ENCODE measurements at places on chromosomes 1 and 21.

DNA sequence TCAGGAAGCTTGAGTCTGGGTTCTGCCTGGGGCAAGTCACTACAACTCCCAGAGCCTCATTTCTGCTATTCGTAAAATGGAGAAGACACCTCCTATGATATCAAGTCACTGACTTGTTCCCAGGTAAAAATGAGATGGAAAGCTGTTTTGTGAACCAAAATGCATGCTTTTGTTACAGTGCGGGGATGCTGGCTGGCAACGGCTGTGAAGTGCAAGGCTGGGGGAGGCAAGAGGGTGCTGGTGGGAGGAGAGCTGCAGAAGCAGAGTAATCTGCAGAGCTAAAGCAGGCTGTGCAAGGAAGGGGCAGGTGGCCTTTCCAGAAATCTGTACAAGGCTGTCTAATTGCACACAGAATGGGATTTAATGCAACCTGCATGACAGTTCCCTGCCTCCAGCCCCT is 150.9 kb downstream of the CNIH3 start:
- no peak for DNase-seq

- no peak for DNase-seq
Measured at GRCh38 chr1:2104621-2105427, 54.6 kb downstream of the PRKCZ start.

DNA sequence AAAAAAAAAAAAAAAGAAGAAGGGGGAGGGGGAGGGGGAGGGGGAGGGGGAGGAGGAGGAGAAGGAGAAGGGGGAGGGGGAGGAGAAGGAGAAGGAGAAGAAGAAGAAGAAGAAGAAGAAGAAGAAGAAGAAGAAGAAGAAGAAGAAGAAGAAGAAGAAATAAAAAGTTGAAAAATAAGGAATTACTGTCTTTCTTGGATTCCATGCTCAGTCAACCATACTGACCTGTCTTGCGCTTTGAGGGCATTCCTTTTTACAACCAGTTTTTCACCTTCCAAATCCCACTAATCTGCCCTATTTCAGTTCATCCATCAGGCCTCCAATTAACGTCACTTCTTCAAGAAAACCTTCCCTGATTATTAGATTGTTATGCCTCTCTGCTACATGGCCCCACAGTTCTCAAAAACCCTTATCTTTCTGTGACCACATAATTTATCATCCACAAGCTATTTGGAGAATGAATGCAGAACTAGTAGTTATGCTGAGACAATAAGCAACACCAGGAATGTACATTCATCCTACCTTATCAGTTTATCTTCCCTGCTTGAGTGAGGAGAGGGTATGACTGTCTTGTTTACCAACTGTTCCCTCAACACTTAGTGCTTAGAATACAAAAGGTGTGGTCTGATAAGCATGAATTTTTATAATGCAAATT is 57.5 kb upstream of the GUCA2A start:
- peak; percentile 19 for DNase-seq

DNA sequence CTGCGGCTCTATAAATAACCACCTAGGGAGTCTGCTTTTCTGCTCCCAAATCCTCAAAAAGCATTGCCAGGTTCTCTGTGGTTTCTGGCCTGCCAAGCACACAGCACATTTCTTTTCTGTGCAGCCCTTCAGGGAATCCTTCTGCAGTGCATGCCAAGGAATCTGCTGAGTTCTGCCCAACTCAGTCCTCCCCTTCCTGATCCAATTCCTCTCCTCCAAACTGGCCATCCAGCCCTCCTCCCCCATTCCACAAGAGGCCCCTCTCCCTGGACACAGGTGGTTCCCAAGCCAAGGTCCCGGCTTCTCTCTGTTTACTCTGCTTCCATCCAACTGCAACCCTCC is 61.8 kb downstream of the HIVEP3 start:
- DNase-seq: peak; percentile 82

GRCh38 chr21:46000731-46001641 is 19.4 kb downstream of the COL6A1 start:
- DNase-seq: no peak

- no peak for DNase-seq
Measured at GRCh38 chr1:208250613-208251012, 6.4 kb upstream of the PLXNA2 start.

- no peak for DNase-seq
Measured at GRCh38 chr1:89121641-89122040, 4.3 kb downstream of the GBP2 start.

DNA sequence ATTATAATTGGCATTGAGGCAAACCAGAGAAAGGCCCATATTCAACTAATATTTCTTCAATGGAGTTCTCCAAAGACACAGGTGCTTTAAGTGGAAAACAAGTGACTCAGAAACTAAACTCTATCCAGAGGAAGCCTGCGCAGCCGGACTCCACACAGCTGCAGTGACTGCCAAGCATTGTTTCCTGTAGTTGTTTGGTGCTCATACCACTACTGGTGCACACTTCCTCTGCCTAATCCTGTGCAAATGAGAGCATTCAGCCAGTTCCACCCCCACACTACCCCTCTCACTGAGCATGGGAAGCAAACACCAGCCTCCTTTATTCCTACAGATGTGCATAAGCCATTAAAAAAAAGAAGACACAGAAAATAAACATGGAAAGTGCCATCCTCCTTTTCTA is 102.9 kb downstream of the VAV3 start:
- DNase-seq: no peak

DNA sequence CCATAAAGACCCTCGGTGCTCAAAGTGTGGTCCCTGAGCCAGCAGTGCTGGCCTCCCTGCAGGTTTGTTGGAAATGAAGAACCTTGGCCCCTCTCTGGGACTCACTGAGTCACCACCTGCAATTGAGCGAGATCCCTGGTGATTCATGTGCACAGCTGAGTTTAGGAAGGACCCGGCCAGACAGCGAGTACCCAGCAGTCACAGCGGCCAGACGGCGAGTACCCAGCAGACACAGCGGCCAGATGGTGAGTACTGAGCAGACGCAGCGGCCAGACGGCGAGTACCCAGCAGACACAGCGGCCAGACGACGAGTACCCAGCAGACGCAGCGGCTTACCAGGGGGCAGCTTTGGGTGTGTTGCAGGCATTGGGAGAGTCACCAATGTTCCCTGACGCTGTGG is 123.8 kb downstream of the PRDM16 start:
- no peak for DNase-seq

DNA sequence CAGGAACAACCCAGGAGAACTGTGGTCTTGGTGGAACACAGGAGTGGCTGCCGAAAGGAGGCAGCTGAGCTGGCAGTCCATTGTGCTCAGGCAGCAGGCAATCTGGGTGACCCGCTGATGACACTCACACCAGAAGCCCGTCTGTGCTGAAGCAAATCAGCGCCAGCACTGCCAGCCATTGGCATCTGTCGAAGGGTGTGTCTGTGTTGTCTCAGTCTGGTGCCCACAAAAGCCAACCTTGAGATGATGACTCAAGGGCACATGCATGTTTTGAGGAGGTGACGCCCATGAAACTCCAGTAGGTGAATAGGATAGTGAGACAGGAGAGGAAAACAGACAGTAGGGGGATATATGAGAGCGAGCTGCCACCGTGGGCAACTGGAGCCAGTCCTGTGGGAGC is 167.3 kb downstream of the KAZN start:
- no peak for DNase-seq

DNA sequence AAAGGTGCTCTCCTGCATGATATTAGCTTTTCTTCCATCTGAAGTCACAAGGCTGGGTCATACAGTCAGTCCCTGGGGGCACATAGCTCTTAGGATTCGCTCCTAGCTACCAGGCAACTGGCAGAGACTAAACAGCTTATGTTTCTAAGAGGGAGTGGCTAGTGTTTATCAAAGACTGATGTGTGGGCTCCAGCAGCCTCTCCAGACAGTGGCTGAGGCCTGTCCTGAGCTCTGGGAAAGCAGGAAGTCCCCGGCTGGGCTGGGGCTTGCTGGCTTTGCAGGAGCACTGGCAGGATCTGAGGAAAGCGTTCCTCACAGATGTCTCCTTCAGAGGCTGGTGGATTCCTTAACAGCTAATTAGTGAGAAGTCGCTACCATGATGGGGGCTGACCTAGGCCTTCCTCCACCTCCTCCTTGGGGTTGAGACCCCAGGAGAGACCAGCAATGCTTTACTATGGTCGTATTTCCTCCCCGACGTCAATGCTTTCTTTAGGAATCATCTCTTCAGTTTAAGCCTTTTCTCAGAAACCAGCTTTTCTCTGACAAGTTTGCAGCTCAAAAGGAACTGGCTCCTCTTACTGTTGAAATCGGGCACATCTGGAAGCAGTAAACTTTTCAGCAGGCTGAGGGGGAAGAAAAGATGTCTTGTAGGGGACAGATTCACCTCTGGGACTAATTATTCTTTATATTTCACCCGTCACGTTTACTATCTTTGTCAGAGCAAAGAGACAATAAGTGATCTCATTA is 33.5 kb upstream of the HHAT start:
- DNase-seq: peak; percentile 87

DNA sequence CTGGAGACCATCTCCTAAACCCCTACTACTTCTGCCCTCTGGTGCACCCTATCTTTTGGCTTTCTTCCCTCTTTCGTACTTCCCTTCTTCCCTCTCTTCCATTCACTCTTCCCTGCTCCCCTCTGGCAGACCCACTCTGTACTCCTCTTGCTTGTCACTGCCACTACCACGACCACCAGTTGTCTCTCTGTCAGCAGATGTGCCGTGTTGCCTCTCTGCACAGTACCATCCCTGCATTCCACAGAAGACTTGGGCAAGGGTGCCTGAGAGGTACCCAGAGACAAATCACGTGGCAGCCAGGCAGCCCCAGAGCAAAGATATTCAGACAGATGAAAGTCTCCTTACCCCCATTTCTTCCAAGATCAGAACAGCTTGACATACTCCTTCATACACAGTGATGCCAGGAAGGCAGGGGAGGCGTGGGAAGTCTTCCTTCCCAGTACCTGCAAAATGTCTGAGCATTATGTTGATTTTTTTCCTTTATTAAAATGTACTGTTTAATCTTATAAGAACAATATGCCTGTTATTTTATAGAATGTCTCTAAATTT is 15.0 kb downstream of the CAMSAP2 start:
- no peak for DNase-seq

GRCh38 chr1:186375929-186376319 is 286 bp downstream of the ODR4 start:
- DNase-seq: no peak

GRCh38 chr1:219544163-219544846 is 68.6 kb downstream of the ZC3H11B start:
- DNase-seq: no peak

GRCh38 chr21:17359781-17360180 is 153.1 kb upstream of the CXADR start:
- DNase-seq: no peak

- DNase-seq: no peak
Measured at GRCh38 chr1:95701450-95702173, 467.6 kb downstream of the RWDD3 start.

DNA sequence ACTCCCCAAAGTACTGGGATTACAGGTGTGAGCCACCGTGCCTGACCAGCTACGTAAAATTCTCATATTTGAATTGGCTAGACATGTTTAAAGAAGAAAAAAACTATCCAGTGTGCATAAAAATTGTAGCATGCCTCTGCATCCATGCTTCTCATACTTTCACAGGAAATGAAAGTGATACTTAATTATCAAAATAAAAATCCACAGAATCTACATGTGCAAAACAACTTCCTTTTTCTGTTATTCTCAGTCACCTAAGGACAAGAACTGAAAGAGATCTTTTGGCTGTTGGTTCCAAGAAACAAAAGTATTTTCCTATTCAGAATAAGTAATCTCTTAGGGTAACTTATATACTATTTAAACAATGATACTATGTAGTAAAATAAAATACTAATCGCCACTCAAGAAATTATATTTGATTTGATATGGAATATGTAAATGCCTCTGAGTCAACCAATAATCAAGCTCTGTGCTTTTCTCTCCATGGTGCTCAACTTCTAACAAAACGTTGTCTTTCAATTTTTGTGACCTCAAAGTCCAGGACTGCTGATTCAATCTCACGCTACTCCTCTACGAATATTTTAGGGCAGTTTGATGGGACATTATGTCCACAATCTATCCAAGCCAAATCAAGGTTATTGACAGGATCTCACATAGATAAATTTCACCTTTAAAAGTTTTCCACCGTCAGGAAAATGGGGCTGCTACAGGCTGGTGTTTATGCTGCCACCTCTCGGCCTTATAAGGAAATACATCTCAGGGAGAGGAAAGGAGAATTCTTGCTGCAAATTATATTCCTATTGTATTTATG is 102.7 kb downstream of the ZNF281 start:
- DNase-seq: peak; percentile 44

DNA sequence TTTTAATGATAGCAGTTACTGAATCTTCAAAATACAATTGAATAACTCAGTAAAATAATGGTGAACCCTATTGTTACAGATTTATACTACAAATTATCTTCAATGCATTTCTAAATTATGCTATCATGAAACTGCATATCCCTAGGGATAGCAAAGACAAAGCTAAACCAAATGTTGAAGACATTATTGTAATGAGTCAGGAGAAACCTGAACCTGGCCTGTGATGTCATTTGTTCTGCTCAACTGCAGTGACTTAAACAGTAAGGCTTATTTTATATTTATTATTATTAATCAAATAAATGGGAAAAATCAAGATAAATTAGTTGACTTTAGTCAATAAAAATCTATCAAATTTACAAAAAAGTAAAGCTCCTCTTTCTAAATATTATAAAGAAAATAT is 100.3 kb downstream of the UCHL5 start:
- peak; percentile 42 for DNase-seq

GRCh38 chr1:4053774-4054173 is 153.7 kb upstream of the C1orf174 start:
- DNase-seq: no peak

DNA sequence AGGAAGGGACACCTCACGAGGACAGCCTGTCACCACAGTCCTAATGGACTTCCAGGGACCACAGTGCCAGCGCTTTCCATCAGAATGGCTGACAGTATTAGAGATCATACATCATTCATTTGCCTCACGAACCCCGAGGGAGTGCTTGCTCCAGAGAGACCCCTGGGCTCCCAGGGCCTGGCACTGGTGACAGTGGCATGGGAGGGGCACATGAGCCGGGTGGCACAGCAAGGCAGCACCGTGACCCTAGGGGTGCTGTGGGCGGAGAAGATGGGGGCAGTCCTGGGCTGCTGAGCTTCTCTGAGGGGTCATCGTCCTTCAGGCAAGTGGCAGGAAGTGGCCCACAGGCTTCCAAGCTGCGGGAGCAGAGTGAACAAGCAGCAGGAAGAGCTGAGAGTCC is 16.4 kb upstream of the TSPEAR start:
- DNase-seq: no peak

- no peak for DNase-seq
Measured at GRCh38 chr1:185288435-185288834, 28.6 kb downstream of the IVNS1ABP start.

GRCh38 chr1:30380625-30380984 is 342.8 kb downstream of the MATN1 start:
- no peak for DNase-seq

- no peak for DNase-seq
Measured at GRCh38 chr1:218250492-218250891, 34.6 kb upstream of the RRP15 start.

- DNase-seq: no peak
Measured at GRCh38 chr1:52482326-52483004, 70.4 kb downstream of the TUT4 start.

GRCh38 chr21:38798081-38798480 is 7.6 kb upstream of the ETS2 start:
- DNase-seq: no peak

GRCh38 chr1:93518516-93518915 is 70.6 kb downstream of the FNBP1L start:
- DNase-seq: peak; percentile 5
